ENCODE measurements at places on chromosomes 5 and 9. TPM values are rescaled to one million over a fixed set of nuclear protein-coding genes. Genes with fewer than 3 reads are reported as not detected.

- no peaks in the 10 kb centered on the region for H3K27me3 ChIP-seq
- H3K4me1 ChIP-seq = no peaks in the 10 kb centered on the region
- DNase-seq = peak; percentile 93
- no peaks in the 10 kb centered on the region for H3K36me3 ChIP-seq
These were observed at the start of gene HRCT1 for GRCh38 chr9:35905912-35906679. TSS of gene HRCT1 (plus strand) at chr9:35906202. CDS start at chr9:35906288, 86 bp downstream.

DNA sequence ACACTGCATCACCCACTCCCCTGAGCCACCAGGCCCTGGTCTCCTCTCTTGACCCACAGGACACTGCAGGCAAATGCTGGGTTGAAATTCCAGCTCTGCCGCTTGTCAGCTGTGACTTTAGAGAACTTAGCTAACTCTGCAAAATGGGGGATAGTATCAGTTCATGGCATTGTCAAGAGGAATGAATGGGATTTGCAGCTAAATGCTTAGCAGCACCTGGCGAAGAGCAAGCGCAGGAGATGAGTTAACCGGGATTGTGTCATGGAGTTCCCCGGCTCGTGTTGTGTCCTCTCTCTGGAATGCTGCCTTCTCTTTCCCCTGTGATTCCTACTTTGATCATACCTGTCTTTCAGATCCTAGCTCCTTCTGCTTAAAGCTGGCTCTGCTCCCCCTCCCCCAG lies 67.1 kb downstream of the DAB2IP start:
- no peak overlapping the region for H3K27ac ChIP-seq
- H3K27me3 ChIP-seq = no peaks in the 10 kb centered on the region
- H3K4me1 ChIP-seq = peaks cover 56% of the 10 kb centered on the region
- DNase-seq = no peak
- no peak overlapping the region for H3K4me3 ChIP-seq
- H3K36me3 ChIP-seq = peaks cover 5% of the 10 kb centered on the region

DNA sequence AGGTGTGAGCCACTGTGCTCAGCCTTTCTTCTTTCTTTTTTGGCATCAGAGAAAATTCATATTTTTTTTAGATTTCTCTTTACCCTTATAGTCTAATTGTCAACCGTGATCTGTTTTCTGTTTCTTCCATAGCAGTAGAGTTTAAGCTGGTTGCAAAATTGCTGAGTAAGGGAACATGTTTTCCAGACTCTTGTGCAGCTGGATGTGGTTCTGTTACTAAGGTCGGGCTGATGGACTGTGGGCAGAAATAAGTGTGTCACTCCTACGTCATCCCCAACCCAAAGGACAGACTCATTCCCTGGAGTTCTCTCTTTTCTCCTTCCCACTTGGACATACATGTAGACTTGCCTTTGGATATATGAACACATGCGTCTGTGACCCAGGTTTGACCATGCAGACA lies 64.1 kb upstream of the GOLM1 start:
- no peak overlapping the region for H3K27ac ChIP-seq
- no peaks in the 10 kb centered on the region for H3K27me3 ChIP-seq
- H3K4me3 ChIP-seq = no peak overlapping the region
- H3K4me1 ChIP-seq = no peaks in the 10 kb centered on the region
- no peak for DNase-seq
- H3K36me3 ChIP-seq = no peaks in the 10 kb centered on the region

Gene PCDHB2
- total RNA-seq = 7.1 TPM

GRCh38 chr5:151740336-151740942 lies 18.0 kb downstream of the ATOX1 start:
- H3K4me1 ChIP-seq = peaks cover 46% of the 10 kb centered on the region
- no peaks in the 10 kb centered on the region for H3K27me3 ChIP-seq
- peaks cover 17% of the 10 kb centered on the region for H3K36me3 ChIP-seq
- H3K4me3 ChIP-seq = no peak overlapping the region
- peak; percentile 61 for DNase-seq
- H3K27ac ChIP-seq = peak overlapping the region; percentile 60

Gene TSPAN17
- 25.8 TPM for total RNA-seq

DNA sequence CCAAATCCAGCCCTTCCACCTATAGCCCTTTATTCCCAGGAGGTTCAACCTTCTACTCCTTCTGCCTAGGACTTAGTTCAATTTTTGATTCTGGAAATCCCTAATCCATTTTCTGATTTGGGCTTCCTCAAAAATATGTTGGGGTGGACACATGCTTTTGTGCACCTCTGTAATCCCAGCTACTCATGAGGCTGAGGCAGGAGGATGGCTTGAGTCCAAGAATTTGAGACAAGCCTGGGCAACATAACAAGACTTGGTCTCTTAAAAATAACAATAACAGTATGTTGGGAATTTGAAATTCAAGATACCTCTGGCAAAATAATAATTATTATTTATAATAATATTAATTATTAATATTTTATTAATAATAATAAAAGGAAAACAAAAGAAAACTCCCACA lies 188.7 kb upstream of the TLE4 start:
- H3K4me3 ChIP-seq = no peak overlapping the region
- H3K4me1 ChIP-seq = no peaks in the 10 kb centered on the region
- H3K36me3 ChIP-seq = no peaks in the 10 kb centered on the region
- H3K27me3 ChIP-seq = no peaks in the 10 kb centered on the region
